ENCODE measurements at places on chromosomes 7 and 10. TPM values are rescaled to one million over a fixed set of nuclear protein-coding genes. Genes with fewer than 3 reads are reported as not detected.

Gene CEP55
- total RNA-seq, result 1.4 TPM

Gene GTF2IRD2
- total RNA-seq, result 13.7 TPM

Gene MYO1G
- total RNA-seq, result 1.9 TPM

Gene WNT8B
- total RNA-seq, result not detected

DNA sequence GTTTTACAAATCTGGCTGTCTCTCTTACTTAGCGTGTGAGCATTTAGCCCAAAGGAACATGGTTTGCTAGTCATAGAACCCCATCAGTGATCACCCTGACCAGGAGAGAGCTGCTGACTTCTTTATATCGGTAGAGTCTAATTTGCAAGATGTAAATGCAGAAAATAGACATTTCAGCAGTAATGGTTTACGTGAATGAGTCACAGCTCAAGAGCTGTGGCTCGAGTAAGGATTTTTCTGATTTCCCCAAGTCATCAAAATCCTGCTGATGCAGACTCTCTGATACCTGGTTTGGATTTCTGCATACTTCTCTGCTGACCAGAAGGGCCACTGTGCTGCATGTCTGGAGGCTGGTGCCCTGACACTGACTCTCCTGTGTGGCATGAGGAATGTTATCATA, 25.7 kb downstream of the NUB1 start:
- no peak for DNase-seq

- no peak for DNase-seq
Measured at GRCh38 chr10:29878492-29878891, 180.9 kb downstream of the JCAD start.

GRCh38 chr7:147053746-147054145, 937.1 kb downstream of the CNTNAP2 start:
- DNase-seq, result no peak

DNA sequence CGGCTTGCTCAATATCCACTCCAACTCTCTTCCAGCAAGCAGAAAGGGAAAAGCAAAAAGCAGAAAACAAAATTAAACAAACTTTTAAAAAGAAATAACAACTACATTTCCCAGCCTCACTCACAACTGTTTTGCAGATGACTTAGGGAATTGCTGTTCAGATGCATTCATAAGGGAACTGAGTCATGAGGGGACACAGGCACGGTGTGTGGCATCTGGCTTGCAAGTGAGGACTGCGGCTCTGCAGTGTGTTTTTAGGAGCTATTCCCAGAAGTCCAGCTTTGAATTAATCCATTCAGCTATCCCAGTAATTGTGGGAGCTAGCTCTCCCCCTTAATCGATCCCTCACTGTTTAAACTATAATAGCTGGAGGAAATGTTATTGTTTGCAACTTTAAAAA, 30.3 kb downstream of the PTN start:
- no peak for DNase-seq

DNA sequence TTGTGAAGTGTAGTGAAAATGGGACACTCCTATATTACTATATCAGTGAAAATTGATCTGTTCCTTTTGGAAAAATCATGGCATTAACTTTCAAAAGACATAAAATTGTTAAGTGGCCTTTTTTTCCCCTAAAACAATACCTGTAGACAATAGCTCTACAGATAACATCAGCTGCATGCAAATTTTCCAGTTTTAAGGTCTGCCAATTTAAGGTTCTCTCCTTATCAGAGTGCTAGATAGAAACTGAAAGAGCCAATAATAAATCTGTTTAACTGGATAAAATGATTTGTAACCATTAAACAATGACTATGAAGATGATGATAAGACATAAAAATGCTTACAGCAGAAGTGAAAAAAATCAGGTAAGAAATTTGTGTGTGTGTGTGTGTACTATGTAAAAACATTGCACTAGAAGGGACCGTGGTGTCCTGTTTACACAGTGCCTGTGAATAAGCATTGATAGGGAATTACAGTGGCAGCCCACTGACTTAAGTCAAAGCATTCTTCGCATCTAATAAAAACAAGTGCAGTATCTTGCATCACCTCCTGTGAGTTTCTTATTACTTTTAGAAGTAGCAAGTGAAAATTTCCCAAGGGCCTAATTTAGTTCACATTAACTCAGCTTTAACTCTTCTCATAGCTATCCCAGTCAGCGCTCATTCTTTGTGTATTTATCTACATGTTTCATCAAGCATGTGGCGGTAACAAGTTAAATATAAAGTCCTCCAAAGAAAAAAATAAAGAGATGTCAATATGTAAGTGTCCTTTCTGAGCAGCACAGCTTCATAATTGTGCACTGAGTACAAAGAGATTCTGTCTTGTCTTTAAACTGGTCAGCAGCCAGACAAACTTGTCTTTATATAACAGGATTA, 261.9 kb downstream of the ARL4A start:
- no peak for DNase-seq

DNA sequence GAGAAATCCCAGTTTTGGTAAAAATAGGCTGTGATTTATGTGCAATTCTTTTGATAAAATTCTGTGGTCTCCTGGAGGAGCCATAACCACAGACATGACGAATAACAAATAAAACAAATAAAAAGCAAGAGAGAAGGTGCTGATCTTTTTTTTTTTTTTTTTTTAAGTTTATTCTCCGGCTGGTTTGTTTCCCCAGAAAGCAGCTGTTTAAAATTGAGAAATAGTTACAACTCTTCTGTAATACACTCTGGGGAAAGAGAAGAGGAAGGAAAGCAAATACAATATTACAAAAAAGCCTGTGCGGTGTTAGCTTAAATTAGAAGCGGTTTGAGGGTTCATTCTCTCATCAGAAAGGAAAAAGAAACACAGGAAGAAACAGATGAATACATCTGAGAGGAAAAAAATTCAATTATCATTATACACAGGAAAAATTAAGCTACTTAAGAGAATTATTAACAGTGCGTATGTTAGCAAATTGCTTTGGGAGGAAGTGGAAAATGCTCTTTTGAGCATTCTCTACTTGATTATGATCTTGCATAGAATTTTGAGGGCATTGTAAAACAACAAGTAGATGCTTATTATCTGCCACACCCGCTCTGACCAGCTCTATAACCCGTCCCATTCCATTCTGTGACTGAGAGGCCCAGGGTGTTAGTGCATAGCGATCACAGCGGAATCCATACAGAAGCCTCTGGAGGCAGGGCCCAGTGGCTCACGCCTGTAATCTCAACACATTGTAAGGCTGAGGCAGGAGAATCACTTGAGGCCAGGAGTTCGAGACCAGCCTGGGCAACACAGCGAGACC, 40.6 kb upstream of the WAC start:
- no peak for DNase-seq

DNA sequence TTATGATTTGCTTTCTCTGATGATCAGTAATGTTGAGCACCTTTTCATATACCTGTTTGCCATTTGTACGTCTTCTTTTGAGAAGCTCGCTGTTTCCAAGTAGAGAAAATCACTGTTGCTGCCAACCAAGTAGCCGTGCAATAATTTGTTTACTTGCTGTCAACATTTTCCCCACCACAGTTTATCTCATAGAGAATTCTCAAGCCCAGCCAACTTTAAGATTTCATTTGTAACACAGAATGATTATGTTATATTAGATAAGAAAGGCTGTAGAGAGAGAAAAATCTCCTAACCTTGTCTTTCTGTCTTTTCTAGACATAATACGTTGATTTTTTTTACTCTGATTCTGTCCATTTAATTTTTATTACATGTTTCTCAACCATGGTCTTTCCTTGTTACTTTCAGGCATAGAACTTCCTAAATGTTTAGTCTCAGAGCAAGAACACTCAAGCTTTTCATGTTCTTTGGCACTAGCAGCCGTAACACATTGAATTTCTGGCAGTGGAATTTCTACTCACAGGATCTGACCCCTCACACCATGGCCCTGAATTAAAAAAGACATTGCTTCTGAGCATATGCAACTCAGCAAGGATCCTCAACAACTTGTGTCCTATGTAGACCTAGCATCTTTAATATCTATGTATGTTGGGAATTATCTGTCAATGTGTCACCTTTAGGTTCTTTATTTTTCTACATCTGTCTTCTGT, 23.1 kb downstream of the RPA3 start:
- DNase-seq, result no peak

All from Right ventricle myocardium inferior (tissue), 1 donor.